ENCODE measurements at places on chromosomes 3 and 15.

- no peak for DNase-seq
Observed at GRCh38 chr3:38003371-38003816, 12.8 kb downstream of the VILL start.

GRCh38 chr15:60574801-60575631 is 96.1 kb upstream of the ICE2 start:
- no peak for DNase-seq

DNA sequence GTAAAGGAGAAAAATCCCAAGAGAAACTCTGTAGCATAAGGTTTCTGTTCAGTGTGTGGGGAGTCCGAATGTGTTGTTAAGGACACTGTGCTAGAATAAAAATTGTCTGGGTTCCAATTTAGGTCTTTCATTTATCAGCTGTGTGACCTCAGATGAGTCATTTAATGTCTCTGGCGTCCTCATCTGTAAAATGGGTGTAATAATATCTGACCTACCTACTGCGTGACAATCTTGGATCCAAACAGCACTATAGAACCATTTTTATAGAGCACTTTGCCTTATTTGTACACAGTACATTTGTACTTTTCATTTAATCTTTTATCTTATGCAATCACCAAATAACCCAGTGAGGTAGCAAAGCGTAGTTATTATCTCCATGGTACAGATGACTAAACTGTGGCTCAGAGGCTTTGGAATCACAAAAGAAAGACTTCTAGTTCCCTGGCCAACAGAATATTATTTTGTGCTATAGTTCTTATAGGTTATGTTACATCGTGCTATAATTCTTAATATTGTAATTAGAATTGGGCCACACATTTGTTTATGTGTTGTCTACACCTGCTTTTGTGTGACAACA is 46.6 kb upstream of the TNIK start:
- no peak for DNase-seq

- DNase-seq = no peak
Observed at GRCh38 chr3:178558637-178559036, 22.4 kb downstream of the KCNMB2 start.

GRCh38 chr15:78272776-78273175 is 8.4 kb downstream of the DNAJA4 start:
- DNase-seq = no peak

GRCh38 chr3:13338231-13338630 is 81.9 kb downstream of the NUP210 start:
- no peak for DNase-seq

GRCh38 chr3:34296796-34297195 is 498.4 kb downstream of the PDCD6IP start:
- DNase-seq = no peak

DNA sequence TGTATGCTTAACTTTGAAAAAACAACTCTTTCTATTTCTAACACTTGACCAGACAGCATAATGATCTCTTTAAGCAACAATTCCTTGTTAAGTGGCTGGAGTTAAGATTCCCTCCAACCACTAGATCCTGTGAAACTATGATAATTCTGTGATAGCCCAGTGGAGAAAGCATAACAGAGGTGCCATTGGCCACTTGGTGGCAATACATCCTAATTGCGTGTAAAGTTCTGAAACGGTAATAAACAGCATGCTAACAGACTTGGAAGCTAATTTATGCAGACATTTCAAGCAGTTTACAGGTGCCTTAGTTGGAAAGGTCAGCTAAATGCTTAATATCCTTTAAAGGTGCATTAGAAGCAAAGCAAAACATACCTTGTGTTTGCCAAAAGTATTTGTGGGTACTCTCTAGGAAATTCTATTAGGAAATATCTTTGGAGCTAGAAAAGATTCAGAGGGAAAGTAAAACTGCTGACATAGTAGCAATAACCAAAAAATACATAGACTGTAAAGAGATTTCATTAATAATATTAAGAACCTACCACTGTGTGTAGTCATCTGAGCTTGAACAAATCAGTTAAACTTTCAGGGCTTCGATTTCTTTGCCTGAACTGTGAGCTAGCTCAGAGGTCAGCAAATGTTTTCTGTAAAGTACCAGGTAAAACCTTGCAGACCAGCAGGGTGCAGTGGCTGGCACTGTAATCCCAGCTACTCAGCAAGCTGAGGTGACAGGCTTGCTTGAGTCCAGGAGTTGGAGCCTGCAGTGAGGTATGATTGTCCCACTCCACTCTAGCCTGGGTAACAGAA is 19.0 kb upstream of the CSTA start:
- DNase-seq = no peak

GRCh38 chr3:124260206-124260915 is 268.4 kb upstream of the ROPN1 start:
- DNase-seq = no peak

- no peak for DNase-seq
Observed at GRCh38 chr3:132283916-132284405, 33.2 kb upstream of the ACP3 start.

GRCh38 chr3:153539263-153539662 is 377.2 kb downstream of the RAP2B start:
- DNase-seq = no peak

DNA sequence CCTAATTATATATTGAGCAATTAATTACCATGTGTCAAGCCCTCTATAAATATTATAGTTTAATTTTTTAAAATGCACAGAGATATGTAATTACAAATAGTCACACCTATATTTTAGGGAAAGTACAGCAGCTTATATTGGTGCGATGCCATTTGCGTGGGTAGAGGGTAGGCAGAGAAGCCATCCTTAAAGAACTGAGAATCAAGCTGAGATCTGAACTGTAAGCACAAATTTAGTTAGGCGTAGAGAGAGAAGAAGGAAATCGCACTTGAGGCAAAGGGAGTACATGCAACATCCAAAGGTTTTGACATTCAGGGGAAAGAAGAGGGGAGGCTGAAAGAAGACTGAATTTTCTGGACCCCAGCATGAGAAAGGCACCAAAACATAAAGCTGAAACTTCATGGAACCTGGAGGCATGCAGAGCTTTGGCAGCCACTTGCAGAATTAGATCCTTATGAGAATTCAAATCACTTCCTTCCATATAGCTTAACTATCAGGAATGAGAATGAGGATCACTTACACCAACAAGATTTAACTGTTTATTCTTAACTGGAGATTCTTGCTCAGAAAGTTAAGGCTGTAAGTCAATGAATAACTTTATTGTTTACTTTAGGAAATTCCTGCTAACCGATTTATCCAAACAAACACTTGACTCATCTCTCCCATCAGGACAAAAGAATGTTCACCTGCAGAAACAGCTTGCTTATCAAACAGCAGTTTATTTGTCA is 114.3 kb downstream of the TGFBR2 start:
- no peak for DNase-seq

DNA sequence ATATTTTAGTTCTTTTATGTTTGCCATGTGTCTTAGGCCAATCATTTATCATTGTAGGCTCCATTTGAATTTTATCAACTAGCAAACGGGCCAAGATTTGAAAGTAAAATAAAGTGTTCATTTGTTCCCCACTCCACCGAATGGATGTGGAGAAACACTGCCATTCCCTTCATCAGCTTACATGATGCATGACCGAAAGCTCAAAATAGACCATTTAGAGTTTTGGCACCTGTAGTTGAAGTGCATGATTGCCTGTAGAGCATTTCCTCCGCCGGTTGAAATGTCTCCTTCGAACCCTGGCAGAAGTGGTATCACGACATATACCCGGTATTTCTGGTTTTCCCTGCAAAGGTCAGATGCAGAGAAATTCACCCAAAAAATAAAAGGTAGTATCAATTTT is 165.6 kb downstream of the PLD1 start:
- DNase-seq = no peak

DNA sequence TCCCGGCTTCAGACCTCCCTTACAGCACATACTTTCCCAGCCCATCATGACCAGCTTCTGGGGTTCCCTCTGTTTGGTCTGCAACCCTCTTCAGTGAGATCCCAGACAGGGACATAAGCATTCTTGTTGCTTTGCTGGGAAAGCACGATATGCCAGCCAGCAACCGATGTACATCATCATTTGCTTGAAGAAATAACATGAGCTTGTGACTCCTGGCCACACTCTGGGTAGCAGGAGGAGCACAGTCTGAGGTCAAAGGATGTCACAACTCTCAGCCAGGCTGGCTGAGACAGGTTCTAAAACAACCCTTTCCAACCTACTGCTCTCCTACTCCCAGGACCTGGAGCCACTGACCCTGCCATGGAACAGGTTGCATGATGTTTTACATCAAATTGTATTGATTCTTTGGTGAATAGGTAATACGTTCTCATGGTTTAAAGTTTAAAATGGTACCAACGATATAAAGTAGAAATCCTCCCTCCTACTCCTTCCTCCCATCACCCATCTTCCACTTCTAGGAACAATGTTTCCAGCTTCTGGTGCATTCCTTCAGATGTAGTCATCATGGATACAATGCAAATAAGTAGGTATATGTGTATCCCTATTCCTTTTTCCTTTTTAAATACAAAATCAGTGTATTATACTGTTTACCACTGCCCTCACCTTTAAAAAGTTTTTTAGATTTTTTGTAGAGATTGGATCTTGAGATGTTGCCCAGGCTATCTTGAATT is 190.3 kb downstream of the OPA1 start:
- no peak for DNase-seq

DNA sequence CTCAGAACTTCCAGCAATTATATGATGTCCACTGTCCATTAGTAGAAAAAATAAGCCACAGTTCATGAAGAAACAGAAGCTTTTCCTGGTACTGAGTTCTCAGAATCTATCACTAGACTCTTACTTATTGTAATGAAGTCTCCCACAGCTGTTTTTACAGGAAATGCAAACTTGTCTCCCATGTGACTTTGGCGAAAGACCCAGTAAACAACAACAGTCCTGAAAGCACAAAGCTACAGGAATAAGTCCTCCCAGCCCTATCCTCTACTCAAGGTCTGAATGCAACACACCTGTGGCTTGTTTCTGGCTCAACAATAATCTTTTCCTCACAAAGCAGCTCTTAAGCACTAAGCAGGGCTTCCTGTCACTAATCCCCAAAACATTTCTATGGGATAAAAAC is 55.9 kb downstream of the EOMES start:
- DNase-seq = no peak

- no peak for DNase-seq
Observed at GRCh38 chr15:33027306-33028035, 167.0 kb downstream of the FMN1 start.

DNA sequence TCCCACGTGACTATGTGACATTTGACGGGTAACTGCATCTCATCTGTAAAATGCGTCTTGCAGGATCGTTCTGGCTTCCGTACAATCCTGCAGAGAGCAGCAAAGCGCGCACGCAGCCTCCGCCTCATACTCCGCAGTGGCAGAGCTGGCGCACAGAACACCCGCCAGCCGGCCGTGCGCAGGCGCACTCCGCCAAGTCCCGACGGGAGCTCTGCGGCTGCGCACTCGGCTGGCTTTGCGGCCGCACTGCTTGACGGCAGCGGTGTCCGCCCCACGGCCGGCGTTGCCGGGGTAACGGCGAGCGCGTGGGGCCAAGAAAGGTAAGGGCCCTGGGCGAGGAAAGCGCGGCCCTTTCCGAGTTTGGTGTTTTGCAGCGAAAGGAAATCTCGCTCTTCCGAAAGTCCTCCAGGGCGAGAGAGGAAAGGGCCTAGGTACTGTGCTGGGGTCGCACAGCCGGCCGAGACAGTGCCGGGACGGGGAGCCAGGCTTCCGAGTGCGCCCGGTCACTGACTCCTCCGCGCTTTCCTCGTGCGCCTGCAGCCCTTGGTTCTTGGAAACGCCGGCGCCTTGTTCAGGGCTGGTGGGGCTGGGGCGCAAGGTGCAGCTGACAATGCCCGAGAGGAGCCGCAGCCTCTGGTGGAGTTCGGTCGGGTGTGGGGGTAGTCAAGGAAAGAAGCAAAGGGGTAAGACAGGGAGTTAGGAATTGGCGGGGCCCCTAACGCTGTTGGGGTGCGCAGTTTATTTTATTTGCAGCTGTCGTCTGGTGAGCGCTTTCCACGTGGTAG is at the start of gene TSEN2:
Gene TSEN2 (plus strand): TSS at position 283 of the 785 bp plus-strand sequence. CDS start 5,321 bp downstream, outside the sequence.
- peak; percentile 87 for DNase-seq

DNA sequence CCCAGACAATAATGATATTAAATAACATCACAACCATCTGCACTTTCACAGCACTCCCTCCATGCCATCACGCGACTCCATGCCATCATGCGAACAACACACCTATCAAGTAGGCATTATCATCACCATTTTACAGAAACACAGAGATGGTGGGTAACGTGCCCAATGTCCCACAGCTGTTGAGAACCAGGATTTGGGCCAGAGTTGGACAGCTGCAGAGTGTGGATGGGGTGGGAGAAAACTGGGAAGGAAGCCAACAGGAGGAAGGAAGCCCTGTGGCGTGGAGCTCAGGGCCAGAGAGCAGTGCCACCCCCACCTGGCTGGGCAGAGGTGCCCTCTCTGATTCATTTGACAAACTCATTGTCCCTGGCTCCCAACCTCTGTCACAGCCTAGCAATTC is 29.0 kb downstream of the RBPMS2 start:
- no peak for DNase-seq

GRCh38 chr15:80878867-80879250 is 99.7 kb downstream of the CEMIP start:
- DNase-seq = no peak

- no peak for DNase-seq
Observed at GRCh38 chr3:15010664-15011063, 54.5 kb downstream of the MRPS25 start.

GRCh38 chr3:28844298-28845005 is 436.4 kb upstream of the RBMS3 start:
- no peak for DNase-seq

- no peak for DNase-seq
Observed at GRCh38 chr3:32153414-32154204, 47.2 kb downstream of the GPD1L start.

DNA sequence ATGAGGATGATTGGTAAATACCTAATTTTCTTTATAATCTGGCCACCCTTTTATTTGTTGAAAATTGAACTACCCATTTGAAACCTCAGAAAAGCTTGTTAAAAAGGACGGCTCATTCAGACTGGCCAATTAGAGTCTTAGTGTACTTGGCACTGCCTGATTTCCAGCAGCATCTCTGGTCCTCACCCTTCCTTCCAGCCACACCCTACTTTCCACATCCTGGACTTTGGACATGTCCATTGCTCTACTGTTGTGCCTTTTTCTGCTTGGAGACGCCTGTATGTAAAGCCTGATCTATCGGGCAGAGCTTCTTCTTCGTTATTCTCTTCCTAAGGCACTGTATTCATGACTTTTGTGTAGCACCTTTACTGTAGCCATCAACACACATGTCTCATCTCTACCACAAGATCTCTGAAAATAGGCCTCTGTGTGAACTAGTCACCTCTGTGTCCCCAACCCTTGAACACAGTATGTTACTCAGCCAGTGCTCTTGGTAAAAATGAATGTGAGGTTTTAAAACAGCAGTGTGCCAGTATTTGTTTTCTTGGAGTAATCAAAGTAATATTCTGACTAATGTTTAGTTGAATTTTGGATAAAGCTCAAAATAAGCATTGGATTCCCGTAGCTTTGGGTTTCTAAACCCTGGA is 6.8 kb downstream of the RBM5 start:
- no peak for DNase-seq

GRCh38 chr15:73125219-73125618 is 73.0 kb downstream of the NEO1 start:
- DNase-seq = no peak

- DNase-seq = no peak
Observed at GRCh38 chr3:133408366-133408765, 8.5 kb downstream of the BFSP2 start.

- DNase-seq = no peak
Observed at GRCh38 chr3:136818191-136818768, 646 bp upstream of the SLC35G2 start.
